ENCODE measurements at places on chromosomes 16 and 17.

DNA sequence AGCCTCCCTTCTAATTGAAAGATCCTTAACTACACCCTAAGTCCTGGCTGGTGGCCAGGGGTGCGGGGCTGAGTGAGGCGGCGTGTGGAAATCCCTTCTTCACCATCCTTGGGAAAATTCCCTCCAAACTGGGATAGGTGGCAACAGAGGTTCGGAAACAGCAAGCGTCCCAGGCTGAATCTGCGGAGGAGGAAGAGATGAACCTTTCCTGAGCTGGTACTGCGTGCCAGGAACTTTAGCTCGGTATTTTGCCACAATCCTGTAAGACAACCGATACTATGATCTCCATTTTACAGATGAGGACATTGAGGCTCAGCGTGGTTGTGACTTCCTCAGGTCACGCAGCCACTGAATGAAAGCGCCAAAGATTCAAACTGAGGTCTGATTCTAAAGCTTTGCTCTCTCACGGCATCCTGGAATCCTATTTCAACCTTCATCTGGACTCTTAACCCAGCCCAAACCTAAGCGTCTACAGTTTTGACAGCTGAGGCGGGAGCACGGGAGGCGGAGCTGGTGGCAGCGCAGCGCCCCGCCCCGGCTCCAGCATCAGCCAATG, 583 bp upstream of the CYLD start:
- H3K36me3 ChIP-seq: no peaks in the 10 kb centered on the region
- peak overlapping the region; percentile 79 for H3K4me3 ChIP-seq
- no peak overlapping the region for H3K27ac ChIP-seq

- no peaks in the 10 kb centered on the region for H3K36me3 ChIP-seq
- H3K27ac ChIP-seq: no peak overlapping the region
- H3K4me1 ChIP-seq: no peaks in the 10 kb centered on the region
- DNase-seq: no peak
- no peak overlapping the region for H3K4me3 ChIP-seq
These were observed 43.8 kb upstream of the CDH13 start for GRCh38 chr16:82582975-82583374.

DNA sequence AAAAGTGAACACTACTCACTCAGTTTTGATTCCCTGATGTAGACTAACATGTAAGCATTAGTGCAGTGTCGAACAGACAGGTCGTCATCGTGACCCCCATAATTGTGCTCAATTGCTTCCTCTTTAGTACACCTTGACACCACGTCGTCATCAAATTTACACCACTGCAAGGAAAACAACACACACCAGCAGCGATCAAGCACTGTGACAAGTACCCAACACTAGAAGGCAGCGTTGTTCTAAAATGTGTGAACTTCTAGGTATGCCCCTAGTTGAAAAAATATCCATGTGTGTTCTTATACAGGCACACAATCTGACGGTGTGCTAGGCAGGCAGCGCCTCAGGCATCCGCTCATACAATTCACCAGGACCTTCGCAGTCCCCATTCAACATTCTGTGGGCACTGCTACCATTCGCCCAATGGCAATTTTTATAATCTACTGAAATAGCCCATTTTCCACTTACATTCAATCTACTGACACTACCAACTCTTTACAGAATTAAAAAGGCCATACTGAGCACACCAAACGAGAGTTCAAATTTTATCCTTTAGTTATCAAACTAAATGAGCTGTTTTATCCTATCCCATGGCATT, 23.1 kb downstream of the LITAFD start:
- no peaks in the 10 kb centered on the region for H3K27me3 ChIP-seq
- H3K4me1 ChIP-seq: no peaks in the 10 kb centered on the region
- peaks cover 59% of the 10 kb centered on the region for H3K36me3 ChIP-seq
- no peak overlapping the region for H3K27ac ChIP-seq
- no peak for DNase-seq

- peak overlapping the region; percentile 56 for H3K4me3 ChIP-seq
- no peaks in the 10 kb centered on the region for H3K27me3 ChIP-seq
- H3K36me3 ChIP-seq: no peaks in the 10 kb centered on the region
- peak; percentile 30 for DNase-seq
- peak overlapping the region; percentile 17 for H3K27ac ChIP-seq
These were observed 523 bp downstream of the KCTD2 start for GRCh38 chr17:75047398-75048098.

GRCh38 chr17:72706396-72706981, 386.0 kb downstream of the SLC39A11 start:
- peak; percentile 14 for DNase-seq
- no peaks in the 10 kb centered on the region for H3K4me1 ChIP-seq
- no peaks in the 10 kb centered on the region for H3K27me3 ChIP-seq
- no peak overlapping the region for H3K4me3 ChIP-seq
- no peak overlapping the region for H3K27ac ChIP-seq

GRCh38 chr16:30395155-30395991, at the start of gene ZNF48:
Gene ZNF48 (plus strand): TSS chr16:30395420. CDS start chr16:30395795, 375 bp downstream.
- peaks cover 6% of the 10 kb centered on the region for H3K4me1 ChIP-seq
- H3K27me3 ChIP-seq: no peaks in the 10 kb centered on the region
- DNase-seq: peak; percentile 96
- H3K27ac ChIP-seq: peak within 1 kb of the TSS; percentile 28
- H3K4me3 ChIP-seq: peak within 1 kb of the TSS; percentile 68

- peak; percentile 63 for DNase-seq
- H3K36me3 ChIP-seq: no peaks in the 10 kb centered on the region
- no peaks in the 10 kb centered on the region for H3K27me3 ChIP-seq
- H3K4me3 ChIP-seq: no peak overlapping the region
These were observed 9.2 kb downstream of the PIGQ start for GRCh38 chr16:578870-579405.

DNA sequence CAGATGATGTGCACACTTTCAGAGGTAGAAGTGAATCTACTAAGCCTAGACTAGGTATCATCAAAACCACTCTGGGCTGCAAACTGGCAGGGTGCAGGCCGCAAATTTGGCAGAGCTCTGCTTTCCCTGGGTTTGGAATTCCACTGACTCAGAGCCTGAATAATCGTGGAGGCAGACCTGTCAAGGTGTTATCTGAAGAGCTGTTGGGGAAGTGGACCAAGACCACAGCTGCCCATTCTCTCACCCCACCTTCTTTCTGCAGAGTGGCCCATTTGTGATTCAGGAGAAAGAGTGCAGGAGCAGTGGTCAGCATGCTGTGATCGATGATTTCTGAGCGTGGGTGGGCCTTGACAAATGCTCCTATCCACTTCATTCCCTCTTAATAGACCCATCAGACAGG, 45.8 kb upstream of the CBLN1 start:
- no peak overlapping the region for H3K27ac ChIP-seq
- no peaks in the 10 kb centered on the region for H3K27me3 ChIP-seq
- no peaks in the 10 kb centered on the region for H3K4me1 ChIP-seq

DNA sequence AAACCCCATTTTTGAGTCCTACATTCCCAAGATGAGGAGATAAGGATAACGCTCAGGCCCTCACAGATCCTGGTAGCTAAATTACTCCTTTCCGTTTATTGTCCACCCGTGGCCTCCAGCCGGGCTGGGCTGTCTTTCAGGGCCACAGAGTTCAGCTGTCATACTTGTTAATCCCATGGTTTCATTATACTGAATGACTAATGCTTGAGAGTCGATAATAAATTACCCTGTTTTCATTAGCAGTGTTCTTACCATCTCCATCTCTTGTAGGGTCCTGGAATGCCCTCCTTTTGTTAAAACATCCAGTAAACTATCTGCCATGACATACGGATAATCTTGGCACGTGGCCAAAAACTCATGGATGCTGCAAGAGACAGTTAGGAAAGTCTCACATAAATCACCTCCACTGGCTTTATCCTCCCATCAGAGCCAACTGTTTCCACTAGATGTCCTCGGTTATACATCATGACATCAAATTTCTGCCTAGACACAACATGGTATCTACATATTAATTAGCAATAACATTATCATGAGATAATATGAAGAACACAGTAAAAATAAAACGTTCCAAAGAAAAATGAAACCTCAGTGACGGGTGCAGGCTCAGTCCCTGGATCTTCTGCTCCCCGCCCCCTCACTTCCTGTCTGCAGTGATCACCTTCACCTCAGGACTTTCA, 45.3 kb downstream of the BRD7 start:
- H3K36me3 ChIP-seq: peaks cover 30% of the 10 kb centered on the region
- DNase-seq: peak; percentile 44
- H3K4me3 ChIP-seq: no peak overlapping the region
- no peaks in the 10 kb centered on the region for H3K27me3 ChIP-seq

- H3K36me3 ChIP-seq: no peaks in the 10 kb centered on the region
- DNase-seq: no peak
- H3K4me1 ChIP-seq: no peaks in the 10 kb centered on the region
- H3K27me3 ChIP-seq: peaks cover 3% of the 10 kb centered on the region
- no peak overlapping the region for H3K27ac ChIP-seq
These were observed 4.0 kb upstream of the CDH11 start for GRCh38 chr16:65125871-65126270.

DNA sequence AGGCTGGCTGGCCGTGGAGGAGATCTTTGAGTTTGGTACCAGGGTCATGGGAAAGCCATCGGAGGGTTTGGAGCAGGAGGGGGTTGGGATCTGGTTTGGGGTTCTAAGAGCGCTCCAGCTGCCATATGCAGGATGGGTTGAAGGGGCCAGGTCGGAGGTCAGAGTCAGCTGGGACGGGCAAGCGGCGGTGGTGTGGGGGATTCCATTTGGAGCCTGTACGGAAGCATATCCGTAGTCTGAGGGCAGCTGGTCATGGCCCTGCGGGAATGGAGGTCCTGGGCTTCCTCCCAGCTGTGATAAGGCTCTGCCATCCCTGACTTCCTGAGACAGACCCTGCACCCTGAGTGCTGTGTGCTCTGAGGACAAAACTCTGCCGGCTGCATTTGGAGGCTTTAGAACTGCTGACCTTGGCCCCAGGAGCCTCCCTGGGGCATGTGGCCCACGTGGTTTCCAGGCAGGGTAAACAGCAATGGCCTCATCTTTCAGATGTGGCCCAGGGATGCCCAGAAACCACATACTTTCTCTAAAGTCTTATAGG, 46.5 kb downstream of the ATP2C2 start:
- DNase-seq: no peak
- no peak overlapping the region for H3K4me3 ChIP-seq
- no peaks in the 10 kb centered on the region for H3K36me3 ChIP-seq
- H3K27me3 ChIP-seq: no peaks in the 10 kb centered on the region
- H3K4me1 ChIP-seq: no peaks in the 10 kb centered on the region
